Frontal cortex (tissue), 4 donors: ENCODE measurements at places on chromosomes 4 and X.
A peak's percentile ranks its signal among the peaks of the same experiment; 100 is the strongest.

DNA sequence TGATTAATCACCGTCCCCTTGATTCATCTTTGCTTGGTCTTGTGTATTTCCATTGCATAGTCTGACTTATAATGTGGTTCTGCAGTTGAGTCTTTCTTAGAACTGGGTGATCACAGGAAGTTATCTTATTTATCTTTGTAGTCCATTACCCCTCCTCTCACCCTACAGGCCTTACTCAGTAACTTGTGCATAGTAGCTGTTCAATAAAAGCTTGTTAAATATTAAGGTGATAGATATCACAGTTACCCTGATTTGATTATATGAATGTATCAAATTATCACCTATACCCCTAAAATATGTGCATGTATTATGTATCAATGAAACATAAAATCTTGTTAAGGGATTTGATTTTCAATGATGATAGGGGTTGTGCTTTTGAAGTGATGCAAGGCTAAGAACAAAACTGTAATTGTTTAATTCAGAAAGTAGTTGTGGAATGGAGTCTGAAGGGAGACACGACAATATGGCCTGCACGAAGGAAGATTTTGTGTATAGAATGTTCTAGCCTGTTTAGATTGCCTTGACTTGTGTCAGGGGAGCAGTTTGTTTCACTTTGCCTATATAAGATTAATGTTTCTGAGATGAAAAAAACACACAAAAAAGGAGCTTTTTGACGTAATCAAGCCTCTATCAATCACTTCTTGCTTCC lies 132.4 kb upstream of the LIMCH1 start:
- no peak for DNase-seq

- DNase-seq: no peak
Observed at GRCh38 chr4:62208921-62209320, 1008.8 kb downstream of the ADGRL3 start.

GRCh38 chr4:114598191-114599121 lies at the start of gene UGT8:
UGT8 (plus strand) TSS chr4:114598807; CDS start chr4:114622881, 24,074 bp downstream.
- DNase-seq: peak; percentile 51

DNA sequence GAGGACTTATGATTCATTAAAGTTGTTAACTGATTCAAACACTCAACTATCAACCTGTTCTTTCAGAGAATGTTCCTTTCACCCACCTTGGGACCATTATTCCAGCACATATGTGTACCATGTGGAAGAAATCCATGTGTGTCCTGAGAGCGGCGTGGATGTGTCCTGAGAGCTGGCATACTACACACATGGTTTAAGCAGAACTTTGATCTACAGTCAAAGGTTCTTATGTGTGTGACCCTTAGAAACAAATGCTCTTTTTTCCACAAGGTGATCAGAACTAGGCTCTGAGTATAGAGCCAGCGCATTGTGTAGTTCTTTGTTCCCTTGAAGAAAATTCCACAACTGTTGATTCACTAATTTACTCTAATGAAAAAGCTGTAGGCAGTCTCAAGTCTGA lies 332.0 kb downstream of the NR3C2 start:
- DNase-seq: no peak

GRCh38 chrX:107579956-107580355 lies 48.4 kb upstream of the PRPS1 start:
- DNase-seq: no peak

GRCh38 chrX:124117325-124117724 lies 155.8 kb downstream of the STAG2 start:
- no peak for DNase-seq

GRCh38 chrX:120672389-120672788 lies 42.5 kb upstream of the C1GALT1C1 start:
- no peak for DNase-seq

DNA sequence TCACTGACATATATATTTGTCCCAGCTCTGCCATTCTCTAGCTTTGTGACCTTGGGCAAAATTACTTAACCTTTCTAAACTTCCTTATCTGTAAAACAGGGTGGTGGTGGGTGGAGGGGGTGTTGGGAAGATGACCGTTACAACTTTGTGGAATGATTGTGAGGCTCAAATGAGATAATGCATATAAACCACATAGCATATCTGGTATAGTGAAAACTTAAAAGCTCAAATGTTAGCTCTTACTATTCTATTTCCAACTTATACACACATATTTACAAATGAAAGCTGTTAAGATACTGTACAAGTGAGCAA lies 52.9 kb upstream of the HPRT1 start:
- DNase-seq: no peak

- no peak for DNase-seq
Observed at GRCh38 chrX:8743126-8743732, 11.3 kb upstream of the ANOS1 start.

DNA sequence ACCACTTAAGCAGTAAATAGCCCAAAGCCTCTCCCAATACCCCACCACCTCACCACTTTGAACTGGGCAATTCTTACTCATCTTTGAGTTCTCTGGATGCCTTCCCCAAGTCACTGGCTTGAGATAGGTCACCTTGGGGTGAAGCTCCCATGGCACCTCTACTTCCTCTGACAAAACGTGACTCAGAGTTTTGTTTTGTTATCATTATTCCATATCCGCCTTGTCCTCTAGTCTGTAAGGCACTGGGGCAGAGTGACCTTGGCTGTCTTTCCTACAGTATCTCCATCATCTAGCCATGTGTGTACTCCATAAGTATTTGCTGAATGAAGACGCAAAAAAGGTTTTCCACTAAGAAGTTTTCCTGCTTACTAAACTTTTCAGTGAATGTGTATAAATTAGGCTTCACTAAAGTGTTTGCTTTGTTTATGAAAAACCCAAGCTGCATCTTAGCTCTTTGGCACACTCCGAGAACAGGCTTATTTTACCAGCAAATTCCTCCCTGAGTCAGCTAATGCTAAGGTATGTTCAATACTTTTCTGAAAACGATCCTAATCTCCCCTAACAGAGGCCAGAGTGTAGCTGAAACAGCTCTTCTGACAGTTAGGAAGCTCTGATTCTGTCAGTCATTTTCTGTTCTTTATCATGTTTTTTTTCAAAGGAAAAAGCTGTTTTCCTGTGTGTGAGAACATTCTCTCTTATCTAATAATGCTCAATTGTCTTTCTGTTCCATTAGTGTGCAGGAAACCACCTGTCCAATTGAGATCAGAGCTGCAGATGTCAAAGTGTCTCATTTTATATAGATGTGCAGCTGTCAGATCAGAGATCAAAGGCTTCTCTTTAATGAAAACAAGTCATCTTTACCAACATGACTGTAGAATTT lies 30.2 kb upstream of the TSPAN5 start:
- DNase-seq: no peak

- no peak for DNase-seq
Observed at GRCh38 chr4:5979981-5980380, 38.2 kb downstream of the C4orf50 start.

DNA sequence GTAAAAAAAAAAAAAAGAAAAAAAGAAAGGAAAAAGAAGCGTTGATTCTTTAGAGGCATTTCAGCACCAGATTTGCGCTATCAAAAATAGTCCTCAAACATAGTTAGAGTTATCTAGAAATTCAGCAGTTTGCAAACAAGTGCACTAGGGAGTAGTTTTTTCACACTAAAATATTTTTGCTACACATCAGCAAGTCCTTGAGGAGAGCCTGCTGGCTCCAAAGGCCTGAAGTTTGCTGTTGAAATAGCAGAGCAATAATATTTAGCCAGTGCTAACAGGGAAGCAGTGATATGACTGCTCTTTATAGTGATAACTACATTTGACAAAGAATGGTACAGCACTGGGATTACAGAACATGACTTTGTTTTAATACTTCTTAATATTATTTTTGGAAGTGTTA lies 472.2 kb downstream of the PCDH7 start:
- DNase-seq: no peak

- DNase-seq: no peak
Observed at GRCh38 chrX:19639813-19640462, 124.6 kb upstream of the MAP3K15 start.

DNA sequence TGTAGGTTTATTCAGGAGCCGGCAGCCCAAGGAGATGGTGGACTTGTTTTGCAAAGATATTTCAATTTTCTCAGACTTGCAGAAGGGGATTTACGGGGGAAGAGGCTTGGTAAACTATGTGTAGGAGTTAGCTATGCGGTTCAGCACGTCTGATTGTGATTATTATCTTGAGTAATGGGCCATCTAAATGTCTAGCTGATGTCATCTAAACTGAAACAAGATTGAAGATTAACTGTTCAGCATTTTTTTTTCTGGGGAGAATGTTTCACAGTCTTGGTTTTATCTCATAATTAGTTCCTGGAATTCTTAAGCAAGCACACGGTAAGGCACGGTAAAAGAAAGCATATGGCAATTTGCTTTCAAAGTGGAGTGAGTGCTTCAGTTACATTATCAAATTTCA lies 207.3 kb upstream of the CXorf51B start:
- DNase-seq: no peak

- no peak for DNase-seq
Observed at GRCh38 chr4:168361365-168362024, 42.9 kb upstream of the DDX60 start.

- DNase-seq: no peak
Observed at GRCh38 chr4:18127030-18127429, 105.5 kb upstream of the LCORL start.

GRCh38 chr4:138816875-138817274 lies 198.7 kb upstream of the NOCT start:
- DNase-seq: no peak

DNA sequence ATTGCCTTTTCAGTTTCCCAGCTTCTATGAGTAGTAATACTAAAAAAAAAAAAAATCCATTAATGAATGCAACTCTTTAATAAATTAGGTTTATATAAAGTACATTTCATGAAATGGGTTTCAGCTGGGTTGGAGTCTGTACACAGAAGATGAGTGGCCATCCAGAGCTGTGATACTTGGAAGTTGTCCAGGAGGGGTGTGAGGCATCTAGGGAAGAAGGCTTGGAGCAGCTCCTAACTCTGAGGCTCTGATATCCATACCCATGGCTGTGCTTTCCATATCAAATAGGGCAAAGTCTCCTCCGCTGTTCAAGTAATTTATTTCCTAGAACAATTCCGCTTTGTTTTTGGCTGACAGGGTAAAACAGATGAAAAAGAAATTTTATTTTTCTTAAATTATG lies 423.3 kb upstream of the TENM3 start:
- DNase-seq: no peak

DNA sequence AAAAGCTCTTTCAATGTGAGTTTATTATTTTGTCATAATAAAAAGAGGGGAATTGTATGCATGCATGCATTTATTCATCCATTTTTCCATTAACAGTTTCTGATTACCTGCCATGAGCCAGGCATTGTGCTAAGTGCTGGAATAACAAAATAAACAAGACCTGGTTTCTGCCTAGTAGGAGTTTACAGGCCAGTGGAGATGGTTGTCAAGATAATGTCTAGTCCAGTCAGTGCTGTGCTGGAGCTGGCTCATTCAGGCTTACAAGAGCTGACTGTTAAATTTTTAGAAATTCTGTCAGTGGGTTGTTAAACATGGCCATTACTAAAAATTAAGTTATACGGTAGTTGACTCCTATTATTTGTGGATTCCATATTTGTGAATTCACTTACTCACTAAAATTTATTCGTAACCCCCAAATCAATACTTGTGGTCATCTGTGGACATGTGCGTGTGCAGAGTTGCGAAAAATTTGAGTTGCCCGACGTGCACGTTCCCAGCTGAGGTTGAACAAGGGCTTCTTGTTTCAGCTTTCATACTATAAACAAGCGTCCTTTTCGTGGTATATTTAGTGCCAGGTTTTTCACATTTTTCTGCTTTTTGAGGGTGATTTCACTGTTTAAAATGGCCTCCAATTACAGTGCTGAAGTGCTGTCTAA lies 172.3 kb upstream of the RPS6KA3 start:
- no peak for DNase-seq

GRCh38 chr4:5874811-5875449 lies 18.0 kb downstream of the CRMP1 start:
- DNase-seq: no peak

DNA sequence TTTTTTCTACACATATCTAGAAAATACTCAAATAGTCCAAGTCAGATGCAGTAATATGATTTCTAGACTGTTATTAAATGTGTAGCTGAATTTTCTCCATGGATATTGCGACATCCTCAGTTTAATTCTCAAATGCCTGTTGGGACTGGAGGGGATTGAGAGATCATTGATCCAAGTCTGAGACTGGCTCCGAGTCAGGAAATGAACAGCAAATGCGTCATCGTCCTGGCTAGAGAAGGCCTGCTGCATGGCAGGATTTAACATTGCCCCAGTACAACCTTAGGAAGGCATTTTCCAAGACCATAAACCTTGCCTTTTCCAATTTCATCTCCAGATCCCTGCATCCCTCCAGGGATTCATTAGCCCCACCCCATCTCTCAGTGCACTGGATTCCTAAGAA lies 56.6 kb upstream of the SLC6A14 start:
- no peak for DNase-seq

DNA sequence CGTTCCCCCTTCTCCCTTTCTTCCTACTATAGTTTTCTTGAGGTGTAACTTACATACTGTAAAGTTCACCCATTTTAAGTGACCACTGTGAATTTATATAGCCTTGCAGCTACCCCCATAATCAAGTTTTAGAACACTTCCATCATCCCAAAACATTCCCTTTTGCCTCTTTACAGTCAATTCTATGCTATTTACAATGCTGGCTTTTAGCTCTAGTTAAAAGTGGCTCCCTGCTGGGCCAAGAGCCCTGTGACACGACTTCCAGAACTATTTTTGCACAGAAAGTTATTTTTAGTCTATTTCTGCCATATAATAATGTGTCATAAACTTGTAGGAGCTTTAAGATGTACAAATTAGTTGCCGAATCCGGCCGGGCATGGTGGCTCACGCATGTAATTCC lies 26.9 kb downstream of the MAP7D2 start:
- DNase-seq: no peak

DNA sequence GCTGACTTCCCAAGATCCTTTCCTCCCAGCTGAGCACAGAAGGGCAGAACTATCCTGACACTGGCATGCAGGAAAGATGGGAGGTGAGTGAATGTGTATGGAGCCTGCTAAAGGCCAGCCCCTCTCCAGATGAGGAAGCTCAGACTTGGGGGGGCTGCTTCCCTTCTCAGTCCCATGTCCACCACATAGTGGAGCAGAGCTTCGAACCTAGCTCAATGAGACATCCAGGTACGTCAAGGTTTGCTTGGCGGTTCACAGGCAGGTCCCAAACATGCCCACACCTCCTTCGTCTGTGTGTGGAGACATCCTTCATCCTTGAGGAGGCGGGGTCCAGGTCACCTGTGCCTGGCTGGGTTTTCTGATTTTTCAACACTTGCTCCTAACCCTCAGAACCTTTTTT lies 31.3 kb downstream of the ACSL1 start:
- DNase-seq: no peak

GRCh38 chr4:137896221-137896737 lies 345.9 kb downstream of the SLC7A11 start:
- no peak for DNase-seq

DNA sequence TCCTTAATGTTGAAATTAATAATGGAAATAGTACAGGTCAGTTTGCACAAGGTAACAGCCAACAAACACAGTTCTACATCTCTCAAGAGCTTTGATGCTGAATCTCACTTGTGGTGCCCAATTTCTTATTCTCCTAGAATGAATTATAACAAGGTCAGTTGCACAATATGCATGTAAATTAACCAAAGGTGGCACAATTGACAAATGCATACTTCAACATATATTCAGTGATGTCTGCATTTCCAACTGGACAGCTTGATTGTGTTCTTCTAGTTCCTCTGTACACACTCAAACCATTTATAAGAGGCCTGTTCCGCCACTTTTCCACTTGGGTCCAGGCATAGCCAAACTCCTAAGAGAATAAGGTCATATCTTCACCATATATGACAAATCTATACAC lies 210.3 kb upstream of the EPHA5 start:
- DNase-seq: no peak
